ENCODE measurements at places on chromosomes 1 and 21.

DNA sequence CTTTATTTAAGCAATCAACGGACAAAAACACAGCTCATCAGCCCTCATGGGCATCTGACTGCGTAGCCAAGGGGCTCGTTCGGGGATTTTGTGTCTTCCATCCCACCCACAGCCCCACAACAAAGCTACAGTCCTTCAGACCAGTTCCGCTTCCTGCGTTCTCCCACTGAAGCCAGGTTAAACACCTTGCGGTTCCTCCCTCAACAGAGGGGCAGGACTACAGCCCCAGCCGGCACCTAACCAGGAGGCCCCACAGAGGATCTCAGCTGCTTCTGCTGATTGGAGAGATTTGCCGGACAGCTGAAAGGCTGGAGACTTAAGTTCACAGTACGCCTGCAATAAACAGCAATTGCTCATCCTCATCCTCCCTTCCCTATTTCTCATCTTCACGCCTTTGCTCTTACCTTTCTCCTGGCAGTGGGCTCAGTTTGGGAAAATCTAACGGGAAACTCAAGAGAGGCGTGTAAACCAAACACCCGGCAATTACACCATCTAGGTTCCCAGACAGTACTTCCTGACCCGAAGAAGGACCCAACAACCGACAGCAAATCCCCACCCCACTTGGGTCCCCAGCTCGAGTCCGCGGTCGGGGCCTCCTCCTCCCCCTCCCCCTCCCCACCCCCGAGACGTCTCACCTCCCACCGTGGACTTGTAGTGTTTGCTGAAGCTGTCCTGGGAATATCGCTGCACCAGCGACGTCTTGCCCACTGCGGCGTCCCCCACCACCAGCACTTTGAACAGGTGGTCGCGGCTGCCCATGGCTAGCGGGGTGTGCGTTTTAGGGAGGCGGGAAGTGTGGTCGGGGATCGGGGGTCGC is 876 bp downstream of the RAB29 start:
- DNase-seq = no peak

DNA sequence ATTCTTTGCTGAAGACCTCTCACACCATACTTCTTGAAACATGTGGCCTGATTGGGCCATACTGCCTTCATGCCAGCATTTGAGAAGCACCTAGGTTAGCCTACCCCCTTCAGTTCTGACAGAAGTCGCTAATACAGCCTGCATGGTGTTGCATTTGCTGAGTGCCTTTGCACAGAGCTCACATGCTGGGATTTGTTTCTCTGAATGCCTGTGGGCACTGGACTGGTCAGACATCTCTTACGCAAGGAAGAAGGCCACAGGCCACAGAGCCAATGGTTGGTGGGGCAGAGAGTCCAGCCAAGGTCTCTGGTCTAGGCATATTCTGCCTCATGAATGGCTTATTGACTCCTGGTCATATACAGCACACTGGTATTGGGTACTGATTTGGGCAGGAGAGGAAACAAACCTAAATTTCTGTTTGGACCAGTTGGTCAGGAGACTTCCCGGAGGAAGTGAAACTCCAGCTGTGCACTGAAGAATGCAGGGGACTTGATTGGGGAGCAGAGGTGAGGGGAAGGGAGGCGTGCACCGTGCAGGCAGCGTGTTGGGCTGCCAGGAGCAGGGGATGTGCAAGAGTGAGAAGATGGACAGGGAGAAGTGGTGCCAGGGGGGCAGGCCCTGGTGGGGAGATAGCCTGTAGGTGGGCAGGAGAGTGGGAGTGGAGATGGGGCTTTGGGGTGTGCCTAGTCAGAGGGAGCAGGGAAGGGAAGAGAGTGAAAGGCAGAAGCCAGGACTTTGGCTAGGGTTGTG is 18.1 kb downstream of the URB2 start:
- no peak for DNase-seq

GRCh38 chr21:17597680-17598079 is 15.0 kb downstream of the BTG3 start:
- no peak for DNase-seq

GRCh38 chr1:25037174-25038074 is 107.3 kb upstream of the RUNX3 start:
- peak; percentile 31 for DNase-seq

DNA sequence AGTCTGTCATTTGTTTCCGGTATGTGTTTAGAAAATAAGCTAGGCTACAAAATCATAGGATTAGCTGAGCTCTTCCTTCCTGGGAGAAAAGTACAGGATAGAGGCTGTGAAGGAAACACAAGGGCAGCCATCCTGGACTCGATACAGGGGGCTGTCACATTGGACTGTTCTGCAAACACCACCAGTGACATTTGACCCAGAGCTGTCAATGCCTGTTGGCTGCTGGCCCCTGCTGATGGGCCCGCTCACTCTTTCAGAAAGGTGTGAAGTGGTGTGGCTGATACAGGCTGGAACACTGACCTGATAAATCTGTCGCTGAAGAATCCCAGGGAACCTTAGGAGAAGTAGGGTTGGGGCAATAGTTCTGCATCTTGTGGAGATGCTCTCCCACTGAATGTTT is 183.1 kb downstream of the RHOU start:
- no peak for DNase-seq

- peak; percentile 46 for DNase-seq
Observed at GRCh38 chr1:32241001-32241763, 5.8 kb upstream of the FAM167B start.

- no peak for DNase-seq
Observed at GRCh38 chr1:244230470-244230869, 179.4 kb downstream of the ZBTB18 start.

DNA sequence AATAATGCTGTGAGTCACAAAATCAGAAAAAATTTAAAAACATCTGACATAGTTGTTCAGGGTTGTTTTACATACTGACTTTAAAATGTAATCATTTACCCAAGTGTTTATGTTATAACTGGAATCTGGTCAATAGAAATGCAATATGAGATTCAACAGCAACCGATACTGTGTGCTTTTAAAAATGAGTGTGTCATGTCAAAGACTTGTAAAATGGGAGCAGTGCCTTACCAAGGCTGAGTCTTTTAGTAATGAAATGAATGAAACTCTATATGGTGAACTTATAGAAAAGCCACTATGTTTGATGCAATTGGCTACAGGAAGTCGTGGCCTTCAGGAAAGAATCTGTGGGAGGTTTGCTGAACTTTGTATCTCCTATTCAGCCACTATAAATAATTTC is 570.2 kb downstream of the DPYD start:
- peak; percentile 72 for DNase-seq

DNA sequence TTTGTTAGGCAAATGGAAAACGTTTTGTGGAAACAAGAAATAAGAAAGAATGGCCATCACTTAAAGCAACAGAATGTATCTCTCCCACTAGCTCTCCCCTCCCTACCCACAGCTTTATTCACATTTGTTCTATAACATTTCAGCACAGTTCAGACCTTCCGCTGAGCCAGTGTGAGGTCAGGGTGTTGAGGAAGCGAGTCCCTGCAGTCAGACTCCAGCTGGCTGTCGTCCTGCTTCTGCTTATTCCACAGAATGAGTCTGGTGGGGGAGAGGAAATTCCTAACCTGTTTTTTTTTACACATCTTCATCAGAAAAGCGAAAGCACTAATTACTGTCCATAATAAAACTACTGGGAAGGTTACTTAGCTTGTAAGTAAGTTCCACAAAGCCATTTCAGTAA is 39.0 kb downstream of the MRPL39 start:
- DNase-seq = peak; percentile 66
